Right renal cortex interstitium (tissue), 3 donors: ENCODE measurements at places on chromosomes 2 and 18. TPM values are rescaled to one million over a fixed set of nuclear protein-coding genes. Genes with fewer than 3 reads are reported as not detected.

Gene DPP4
- 156 TPM for polyA plus RNA-seq

Gene EPB41L3
- polyA plus RNA-seq, result 58.0 TPM

- DNase-seq, result no peak
These were observed 95.1 kb upstream of the XPO1 start for GRCh38 chr2:61633250-61633649.

DNA sequence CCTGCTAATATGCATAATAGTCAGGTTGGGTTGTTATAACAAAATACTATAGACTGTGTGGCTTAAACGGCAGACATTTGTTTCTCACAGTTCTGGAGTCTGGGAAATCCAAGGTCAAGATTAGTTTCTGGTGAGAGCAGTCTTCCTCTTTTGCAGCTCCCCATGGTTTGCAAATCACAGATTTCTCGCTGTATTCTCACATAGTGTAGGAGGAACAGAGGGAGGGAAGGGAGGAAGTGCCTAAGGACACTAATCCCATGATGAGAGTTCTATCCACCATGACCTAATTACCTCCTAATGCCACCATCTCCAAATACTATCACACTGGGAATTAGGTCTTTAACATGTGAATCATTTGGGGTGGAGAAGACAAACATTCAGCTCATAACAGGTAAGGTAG, 20.1 kb upstream of the PTH2R start:
- no peak for DNase-seq

DNA sequence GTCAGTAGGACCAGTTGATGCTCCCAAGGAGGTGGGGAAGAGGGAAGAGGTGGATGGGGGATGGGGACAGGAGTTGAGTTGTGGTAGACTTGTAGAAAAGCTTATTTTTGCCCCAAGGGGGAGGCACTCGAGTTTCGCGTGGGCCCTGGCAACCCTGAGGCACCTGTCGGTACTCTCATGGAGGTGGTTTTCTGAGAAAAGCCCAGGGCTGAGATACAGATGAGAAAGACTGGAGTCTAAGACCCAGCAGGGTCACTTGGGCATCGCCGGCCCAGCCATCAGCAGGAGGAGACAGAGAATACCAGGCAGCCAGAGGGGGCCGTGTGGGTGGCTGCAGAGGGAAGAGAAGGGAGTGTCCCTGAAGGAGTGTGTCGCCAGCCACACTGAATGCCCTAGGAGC, 57.7 kb upstream of the HPCAL1 start:
- DNase-seq, result no peak

DNA sequence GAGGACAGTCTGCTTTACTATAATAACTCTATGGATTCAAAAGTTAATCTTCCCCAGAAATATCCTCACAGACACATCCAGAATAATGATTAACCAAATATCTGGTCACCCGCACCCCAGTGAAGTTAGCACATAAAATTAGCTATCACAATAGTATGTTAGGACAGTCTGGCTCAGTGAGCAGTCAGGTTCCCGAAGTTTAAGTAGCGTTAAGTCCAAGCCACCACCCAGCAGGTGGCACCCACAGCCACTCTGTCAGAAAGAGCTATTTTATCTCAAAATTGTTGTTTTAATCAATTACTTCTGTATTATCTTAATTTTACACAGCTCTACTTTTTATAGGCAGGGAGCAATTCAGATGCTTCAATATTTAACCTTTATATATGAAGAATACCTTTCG, 537.5 kb downstream of the MBD2 start:
- DNase-seq, result no peak

DNA sequence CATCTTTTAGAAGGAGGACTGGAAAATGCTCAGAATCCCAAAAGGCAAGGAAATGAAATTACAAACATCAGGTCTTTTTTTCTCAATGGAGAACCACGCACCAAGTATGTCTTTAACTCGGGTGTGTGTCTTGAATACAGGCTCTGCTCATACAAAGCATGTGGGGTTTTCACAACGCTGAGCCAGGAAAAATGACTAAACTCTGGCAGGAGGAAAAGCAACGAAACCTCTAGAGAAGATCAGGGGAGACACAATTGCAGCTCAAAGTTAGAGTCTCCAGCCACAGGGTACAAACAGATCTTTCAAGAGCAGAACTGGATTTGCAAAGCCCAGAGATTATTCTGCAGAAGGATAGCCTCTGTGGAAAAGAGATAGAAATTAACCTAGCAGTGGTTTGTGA, 42.8 kb upstream of the TPO start:
- DNase-seq, result no peak

- DNase-seq, result no peak
These were observed 4.5 kb upstream of the RMDN2 start for GRCh38 chr2:37920570-37920969.

Gene CDCA7
- polyA plus RNA-seq, result 38.4 TPM
